ENCODE measurements at places on chromosomes 1 and 21.

DNA sequence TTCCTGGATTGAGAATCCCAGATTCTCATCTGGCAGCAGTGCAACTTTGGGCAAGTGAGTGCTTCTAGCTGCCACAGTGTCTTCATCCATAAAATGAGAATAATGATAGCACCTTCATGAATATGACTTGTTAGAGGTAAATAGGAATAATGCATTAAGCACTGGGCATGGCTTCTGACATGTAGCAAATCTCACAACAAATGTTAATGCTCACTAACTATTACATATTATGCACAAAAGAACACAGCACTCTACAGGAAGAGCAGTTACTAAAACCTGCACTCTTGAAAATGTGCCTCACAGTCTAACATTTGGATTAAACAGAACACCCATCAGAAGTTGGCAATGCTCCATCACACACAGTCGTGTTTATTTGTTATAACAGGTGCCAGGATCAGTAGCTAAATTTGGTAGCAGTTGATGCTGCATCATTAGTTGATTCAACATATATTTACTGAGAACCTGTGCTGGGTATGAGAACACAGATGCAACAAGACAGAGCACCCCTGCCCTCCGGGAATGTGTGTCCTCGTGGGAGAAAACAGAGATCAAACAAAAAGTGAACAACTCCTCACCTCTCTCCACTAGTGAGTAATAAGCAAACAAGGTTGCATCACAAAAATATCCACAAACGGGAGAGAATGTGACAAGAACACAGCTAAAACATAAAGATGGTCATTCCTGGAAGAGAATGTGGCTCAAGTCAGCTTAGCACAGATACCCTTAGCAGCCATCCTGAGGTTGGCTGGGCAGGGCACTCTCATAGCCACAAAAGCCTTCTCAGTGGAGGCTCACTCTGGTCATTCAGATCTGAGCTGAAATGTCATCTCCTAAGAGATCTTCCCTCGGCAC, 26.2 kb upstream of the LBR start:
- DNase-seq: peak; percentile 93

- peak; percentile 64 for DNase-seq
Observed at GRCh38 chr1:88462488-88463261, 221.4 kb upstream of the PKN2 start.

GRCh38 chr1:193929374-193930033, 743.1 kb upstream of the B3GALT2 start:
- no peak for DNase-seq

GRCh38 chr1:195898924-195899323, 709.3 kb downstream of the KCNT2 start:
- no peak for DNase-seq

DNA sequence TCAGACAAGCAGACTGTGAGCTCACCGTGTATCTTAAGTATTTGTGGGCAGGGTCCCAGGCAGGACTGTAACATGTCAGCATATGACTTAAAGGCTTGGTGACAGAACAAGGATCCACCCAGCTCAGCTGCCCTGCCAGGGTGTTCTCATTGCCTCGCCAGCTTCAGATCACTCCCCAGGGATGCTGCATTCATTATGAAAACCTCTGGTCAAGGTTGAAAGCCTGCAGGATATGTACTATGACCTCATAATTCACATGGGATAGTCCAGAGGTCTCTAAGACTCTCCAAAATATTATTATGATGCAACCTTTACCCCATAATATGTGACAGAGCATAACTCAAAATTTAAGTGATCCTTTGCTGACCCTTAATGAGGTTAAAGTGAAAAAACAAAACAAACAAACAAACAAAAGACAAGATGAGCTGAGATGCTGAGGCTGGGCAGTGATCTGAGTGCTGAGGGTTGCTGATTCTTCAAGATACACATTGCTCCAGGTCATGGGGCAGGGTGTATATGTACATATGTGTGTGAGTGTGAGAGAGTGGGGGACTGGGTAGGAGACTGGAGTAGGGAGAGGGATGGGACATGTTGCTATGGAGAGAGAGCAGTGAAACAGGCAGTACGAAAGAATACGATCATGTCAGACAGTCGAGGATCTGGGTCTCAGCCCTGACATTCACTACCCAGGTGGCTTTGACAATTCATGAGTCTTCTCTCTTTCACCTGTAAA, 98.8 kb upstream of the DUSP10 start:
- no peak for DNase-seq

GRCh38 chr1:44571712-44572571, 102.3 kb downstream of the TMEM53 start:
- DNase-seq: no peak
